ENCODE measurements at places on chromosomes 5 and 9. TPM values are rescaled to one million over a fixed set of nuclear protein-coding genes. Genes with fewer than 3 reads are reported as not detected.

DNA sequence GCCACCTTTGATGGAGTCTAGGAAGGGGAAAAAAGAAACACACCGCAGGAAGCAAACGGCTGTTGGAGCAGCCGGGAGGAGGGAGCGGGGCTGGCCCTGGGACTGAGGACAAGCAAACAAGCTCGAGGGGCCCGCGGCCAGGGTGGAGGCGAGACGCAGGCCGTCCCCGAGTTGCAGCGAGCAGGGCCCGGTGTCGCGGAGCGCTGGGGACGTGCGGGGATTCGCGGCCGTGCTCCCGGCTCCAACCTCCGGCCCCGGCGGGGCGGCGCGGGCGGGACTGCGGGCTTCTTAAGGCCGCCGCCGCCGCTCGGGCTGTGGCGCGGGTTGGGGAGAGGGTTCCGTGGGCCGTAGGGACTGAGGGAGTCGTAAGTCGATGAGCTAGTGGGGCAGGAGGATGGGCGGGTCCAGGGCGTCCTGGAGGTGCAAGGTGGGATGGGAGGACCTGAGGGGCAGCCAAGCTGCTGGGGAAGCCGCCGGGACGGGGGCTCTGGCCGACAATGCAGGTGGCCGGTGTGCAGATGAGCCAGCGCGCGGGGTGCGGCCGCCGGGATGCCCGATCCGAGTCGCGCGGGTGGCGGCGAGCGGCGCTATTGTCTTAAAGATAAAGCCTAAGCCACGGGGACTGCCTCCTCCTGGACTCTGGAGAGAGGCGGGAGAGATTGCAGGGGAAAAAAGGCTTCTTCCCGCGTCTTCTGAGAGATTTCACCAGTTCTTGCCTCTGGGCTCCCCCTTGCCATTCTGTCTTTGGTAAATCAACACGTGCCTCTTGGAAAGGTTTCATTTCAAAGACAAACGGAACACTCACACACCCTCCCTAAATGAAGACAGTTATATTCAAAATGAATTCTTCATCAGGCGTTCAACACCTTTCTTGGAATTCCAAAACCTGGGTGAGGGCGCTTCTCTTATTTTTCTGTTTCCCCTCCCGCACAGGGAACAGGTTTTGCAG, 1.6 kb upstream of the HAPLN1 start:
- H3K4me3 ChIP-seq, result peak overlapping the region; percentile 43
- H3K36me3 ChIP-seq, result no peaks in the 10 kb centered on the region
- no peak overlapping the region for H3K27ac ChIP-seq
- H3K4me1 ChIP-seq, result peaks cover 4% of the 10 kb centered on the region

LIFR gene
- 0.18 TPM for total RNA-seq

GRCh38 chr9:14314424-14314928, 535 bp upstream of the NFIB start:
- no peak for DNase-seq

PCA3 gene
- not detected for total RNA-seq

DNA sequence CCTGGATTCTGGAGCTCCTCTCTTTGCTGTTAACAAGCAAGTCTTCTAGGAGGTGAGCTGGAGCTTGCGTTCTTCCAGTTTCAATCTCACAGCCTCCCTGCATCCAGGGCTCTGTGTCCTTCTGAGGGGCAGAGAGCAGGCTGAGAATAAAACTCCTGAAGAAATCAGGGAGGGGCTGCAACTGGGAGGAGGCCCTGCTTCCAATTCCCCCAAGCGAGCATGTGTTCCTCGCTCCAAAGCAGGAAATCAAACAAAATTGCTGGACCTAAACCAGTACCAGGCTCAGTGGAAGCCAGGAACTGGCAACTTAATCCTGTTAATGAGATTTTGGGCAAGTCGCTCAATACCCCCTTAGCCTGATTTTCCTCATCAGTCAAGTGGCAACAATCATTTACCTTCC, 181.8 kb downstream of the ASTN2 start:
- H3K4me3 ChIP-seq, result no peak overlapping the region
- H3K27ac ChIP-seq, result no peak overlapping the region

- H3K27ac ChIP-seq, result no peak overlapping the region
- no peaks in the 10 kb centered on the region for H3K27me3 ChIP-seq
- H3K4me1 ChIP-seq, result no peaks in the 10 kb centered on the region
- DNase-seq, result no peak
Observed at GRCh38 chr5:136998854-136999357, 500.2 kb downstream of the SPOCK1 start.

GRCh38 chr5:111744455-111744854, 12.5 kb downstream of the NREP start:
- H3K27ac ChIP-seq, result no peak overlapping the region
- H3K4me3 ChIP-seq, result no peak overlapping the region
- H3K27me3 ChIP-seq, result peaks cover 19% of the 10 kb centered on the region
- no peaks in the 10 kb centered on the region for H3K36me3 ChIP-seq
- peaks cover 1% of the 10 kb centered on the region for H3K4me1 ChIP-seq
- no peak for DNase-seq

Measured in activated CD4-positive, alpha-beta memory T cell treated with anti-CD3 and anti-CD28 coated beads, Interleukin-2, amount 10 ng/mL, durations not matched to agents 7 days and 5 days (primary cell).